ENCODE measurements at places on chromosomes 7 and 10. TPM values are rescaled to one million over a fixed set of nuclear protein-coding genes. Genes with fewer than 3 reads are reported as not detected.

HMX2 gene
- not detected for polyA plus RNA-seq

COL1A2 gene
- polyA plus RNA-seq = 4,875 TPM

OTUD1 gene
- 1.7 TPM for polyA plus RNA-seq

CALN1 gene
- not detected for polyA plus RNA-seq

TAS2R41 gene
- polyA plus RNA-seq = not detected

All from BJ (cell line).